Tongue (tissue), 3 donors: ENCODE measurements at places on chromosomes 12 and 14. TPM values are rescaled to one million over a fixed set of nuclear protein-coding genes. Genes with fewer than 3 reads are reported as not detected.

DNA sequence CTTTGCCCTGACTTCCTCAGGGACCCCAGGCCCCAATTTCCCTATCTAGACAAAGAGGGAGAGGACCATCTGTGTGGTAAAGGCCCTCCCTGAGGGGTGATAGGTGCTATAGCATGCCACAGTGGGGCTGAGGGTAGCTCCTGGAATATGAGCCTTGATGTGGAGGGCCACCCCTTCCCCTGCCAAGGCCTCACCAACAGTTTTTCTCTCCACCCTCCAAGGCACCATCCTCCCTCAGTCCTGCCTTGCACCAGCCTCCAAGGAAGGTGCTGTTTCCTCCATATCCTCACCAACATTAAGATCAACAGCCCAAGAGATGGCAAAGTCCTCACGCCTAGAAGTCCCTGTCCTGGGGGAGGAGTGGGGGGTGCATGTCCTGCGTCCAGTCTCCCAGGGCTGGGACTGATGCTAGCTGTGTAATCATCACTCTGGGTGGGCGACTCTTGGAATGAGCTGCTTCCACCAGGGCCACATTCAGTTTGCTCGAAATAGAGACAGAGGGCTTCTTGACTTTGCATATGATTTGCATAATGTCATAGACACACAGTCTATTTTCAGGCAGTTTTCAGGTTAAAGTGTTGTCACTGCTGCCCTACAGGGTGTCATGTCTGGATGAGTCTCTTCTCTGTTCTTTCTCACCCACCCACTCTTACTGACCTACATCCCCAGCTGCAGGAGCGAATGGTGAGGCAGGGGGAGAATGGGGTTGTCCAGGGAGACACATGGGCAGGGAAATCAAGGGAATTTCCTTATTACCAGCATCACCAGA is 17.4 kb downstream of the ACVRL1 start:
- no peak for DNase-seq

- no peak for DNase-seq
These were observed 115.4 kb downstream of the SINHCAF start for GRCh38 chr12:31210541-31210940.

GRCh38 chr12:111529424-111530368 is 69.4 kb downstream of the ATXN2 start:
- peak; percentile 65 for DNase-seq

- DNase-seq: no peak
These were observed 4.8 kb downstream of the GMPR2 start for GRCh38 chr14:24237463-24237955.

DNA sequence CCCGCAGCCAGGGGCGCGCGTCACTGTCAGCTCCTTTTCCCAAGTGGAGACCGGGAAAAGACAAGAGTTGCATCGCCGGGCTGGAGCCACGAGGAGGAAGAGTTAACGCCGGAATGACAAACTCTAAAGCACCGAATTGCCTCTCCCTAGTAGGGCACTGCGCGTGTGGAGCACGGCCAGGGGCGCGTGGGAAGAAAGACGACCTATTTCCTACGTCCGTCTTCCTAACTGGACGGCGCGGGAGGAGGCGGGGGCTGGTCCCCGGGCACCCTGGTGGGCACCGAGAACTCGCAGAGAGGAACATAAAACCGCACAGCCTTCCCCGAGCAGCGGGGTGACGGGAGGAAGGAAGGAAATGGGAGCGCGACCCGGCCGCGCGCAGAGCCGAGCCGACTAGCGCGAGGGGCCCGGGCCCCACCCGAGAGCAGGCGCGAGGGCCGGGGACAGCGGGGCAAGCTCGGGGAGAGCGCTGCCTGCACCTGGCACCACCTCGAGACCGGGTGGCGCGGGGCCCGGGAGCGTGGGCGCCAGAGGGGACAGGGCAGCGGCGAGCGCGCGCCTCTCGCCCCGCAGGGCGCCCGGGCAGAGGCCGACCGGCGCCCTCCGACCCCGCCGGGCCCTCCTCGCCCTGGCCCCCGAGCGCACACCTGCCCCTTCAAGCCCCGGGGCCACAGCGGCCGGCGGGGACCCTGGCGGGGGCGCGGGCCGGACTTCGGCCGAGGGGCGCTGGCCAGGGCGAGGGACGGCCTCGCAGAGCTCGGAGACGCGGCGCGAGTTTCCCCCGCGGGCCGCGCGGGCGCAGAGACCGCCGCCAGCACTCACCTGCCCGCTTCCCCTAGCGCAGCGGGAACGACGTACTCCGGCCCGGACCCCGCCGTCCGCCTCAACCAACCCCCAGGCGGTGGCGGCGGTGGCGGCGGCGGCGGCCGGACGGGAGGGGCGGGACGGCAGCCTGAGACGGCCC is at the start of gene SETD3:
SETD3 (minus strand) TSS at position 954 of the 964 bp plus-strand sequence. CDS start 15,054 bp downstream, outside the sequence.
- peak; percentile 61 for DNase-seq

GRCh38 chr12:106248312-106248845 is 559 bp upstream of the CKAP4 start:
- DNase-seq: peak; percentile 81

- no peak for DNase-seq
These were observed 10.9 kb upstream of the METAP2 start for GRCh38 chr12:95463050-95463449.

- peak; percentile 59 for DNase-seq
These were observed 54.2 kb downstream of the TGFB3 start for GRCh38 chr14:75927564-75928087.

DNA sequence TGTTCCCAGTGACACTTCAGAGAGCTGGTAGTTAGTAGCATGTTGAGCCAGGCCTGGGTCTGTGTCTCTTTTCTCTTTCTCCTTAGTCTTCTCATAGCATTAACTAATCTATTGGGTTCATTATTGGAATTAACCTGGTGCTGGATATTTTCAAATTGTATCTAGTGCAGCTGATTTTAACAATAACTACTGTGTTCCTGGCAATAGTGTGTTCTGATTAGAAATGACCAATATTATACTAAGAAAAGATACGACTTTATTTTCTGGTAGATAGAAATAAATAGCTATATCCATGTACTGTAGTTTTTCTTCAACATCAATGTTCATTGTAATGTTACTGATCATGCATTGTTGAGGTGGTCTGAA is 3.0 kb downstream of the FOS start:
- no peak for DNase-seq

The GPRC5A gene
- 2.9 TPM for total RNA-seq

The RNF212B gene
- not detected for total RNA-seq

The COL2A1 gene
- 7.0 TPM for total RNA-seq

The PLCZ1 gene
- total RNA-seq: not detected

The DAO gene
- not detected for total RNA-seq
